Activated CD4-positive, alpha-beta T cell treated with anti-CD3 and anti-CD28 coated beads for 4 hours (primary cell): ENCODE measurements at places on chromosomes 2 and 18.

DNA sequence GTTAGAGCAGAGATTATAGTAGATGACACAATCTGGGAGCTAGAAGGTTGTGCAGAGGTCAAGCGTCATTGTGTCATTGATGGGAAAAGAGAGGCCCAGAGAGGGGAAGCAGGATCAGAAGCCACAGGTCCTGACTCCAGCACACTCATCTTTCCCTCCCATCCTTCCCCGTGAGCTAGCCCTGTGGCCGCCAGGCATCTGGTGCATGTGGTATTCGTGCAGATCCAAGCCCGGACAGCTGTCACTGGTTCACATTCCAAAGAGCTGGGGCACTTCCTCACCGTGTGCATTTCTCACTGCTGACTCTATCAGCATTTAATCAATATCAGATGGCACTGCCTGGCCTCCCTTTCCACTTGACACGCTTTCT, 94.1 kb upstream of the THOC1 start:
- no peak for DNase-seq

DNA sequence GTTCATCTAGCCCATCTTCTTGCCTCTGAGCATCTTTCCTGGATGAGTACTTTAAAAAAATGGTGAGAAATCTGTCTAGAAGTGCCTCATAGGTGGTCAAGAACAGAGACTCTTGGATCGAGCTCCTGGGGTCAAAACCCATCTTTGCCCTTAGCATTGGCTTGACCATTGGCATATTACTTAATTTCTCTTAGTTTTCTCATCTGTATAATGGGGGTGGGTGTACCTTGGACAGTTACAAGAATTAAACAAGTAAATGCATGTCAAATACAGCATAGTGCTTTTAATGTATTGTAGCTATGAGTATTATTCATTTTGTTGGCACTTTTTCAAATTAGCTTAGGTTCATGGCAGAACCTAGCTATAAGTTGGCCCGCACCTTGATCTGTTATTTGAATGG, 36.8 kb downstream of the DHRS9 start:
- no peak for DNase-seq

DNA sequence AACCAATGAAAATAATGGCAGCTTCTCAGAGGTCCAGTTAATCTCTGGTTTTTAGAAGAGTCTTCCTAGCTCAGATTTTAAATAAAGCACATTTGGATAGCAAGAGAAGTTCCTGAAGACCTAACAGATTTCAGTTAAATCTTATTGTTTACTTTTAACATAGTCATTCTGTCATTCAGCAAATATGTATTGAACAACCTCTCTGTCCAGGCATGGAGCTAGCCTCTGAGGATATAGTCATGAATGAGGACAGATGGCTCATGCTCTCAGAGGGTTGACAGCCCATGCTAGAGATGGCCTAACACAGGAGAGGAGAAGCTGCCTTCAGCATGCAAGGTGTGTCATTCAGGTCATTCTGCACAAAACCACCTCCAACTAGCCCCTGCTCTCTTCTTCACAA, 6.2 kb downstream of the CCBE1 start:
- no peak for DNase-seq

DNA sequence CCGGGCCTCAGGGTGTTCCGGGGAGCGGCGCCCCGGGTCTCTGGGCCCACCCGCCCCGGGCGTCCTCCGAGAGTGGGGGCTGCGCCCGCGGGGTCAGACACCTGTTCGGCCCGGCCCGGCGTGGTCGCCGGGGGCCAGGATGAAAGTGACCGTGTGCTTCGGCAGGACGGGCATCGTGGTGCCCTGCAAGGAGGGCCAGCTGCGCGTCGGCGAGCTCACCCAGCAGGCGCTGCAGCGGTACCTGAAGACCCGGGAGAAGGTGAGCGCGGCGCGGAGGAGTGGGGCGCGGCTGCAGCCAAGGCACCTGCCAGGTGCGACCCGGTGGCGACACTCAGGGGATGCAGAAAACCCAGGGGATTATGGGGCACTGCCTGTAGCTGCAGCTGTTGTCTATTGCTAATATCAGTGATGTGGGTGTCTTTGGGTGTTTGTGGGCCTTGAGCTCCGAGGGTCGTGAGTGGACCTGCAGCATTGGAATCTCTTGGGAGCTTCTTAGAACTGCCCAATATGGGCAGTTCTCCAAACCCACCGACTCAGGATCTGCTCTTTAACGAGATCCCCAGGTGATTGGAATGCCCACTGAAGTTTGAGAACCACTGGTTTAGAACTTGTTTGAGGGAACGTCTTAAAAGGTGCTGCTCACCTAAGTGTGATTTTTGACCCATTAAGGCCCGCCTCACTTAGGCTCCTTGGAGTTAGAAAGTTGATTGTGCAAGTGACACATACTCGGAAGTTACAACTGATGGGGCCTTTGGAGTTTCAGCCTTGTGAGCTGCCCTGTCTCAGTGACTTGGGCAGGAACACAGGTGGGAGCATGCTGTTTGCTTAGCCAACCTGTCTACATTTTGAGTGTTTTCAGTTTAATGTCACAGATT, 823 bp downstream of the PARD3B start:
- DNase-seq, result no peak
